NCI-H1048 (cell line): ENCODE measurements at places on chromosomes 12 and 14.

DNA sequence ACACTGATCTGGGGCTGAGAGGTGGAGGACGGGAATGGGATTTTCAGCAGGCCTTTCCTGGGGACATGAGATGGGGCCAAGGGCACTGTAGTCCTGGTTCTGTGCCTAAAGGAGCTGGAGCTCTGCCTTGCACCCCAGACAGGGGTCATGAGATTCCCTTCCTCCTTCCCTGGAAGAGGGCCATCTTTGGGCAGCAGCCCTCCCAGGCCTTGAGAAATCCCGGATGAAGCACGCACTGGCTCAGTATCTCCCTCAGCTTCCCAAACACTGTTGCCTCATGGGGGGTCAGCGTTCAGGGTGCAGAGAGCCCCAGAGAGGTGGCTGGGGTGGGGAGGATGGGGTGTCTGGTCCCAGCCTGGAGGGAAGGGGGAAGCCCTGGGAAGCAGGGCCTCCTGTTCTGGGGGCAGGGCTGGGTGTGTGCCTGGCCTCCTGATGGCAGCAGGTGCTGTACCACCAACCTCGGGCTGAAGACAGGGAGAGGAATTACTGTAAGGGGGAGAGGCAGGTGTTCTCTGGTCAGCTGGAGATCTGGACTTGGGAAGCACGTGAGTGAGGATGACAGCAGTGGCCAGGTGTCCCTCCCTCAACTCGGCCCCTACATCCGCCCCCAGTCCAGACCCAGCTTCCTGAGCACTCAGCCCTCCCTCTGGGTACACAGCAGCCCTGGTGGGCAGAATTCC, 8.4 kb upstream of the NR4A1 start:
- no peak for DNase-seq

GRCh38 chr12:98725476-98726247, 80.6 kb downstream of the APAF1 start:
- DNase-seq = no peak

DNA sequence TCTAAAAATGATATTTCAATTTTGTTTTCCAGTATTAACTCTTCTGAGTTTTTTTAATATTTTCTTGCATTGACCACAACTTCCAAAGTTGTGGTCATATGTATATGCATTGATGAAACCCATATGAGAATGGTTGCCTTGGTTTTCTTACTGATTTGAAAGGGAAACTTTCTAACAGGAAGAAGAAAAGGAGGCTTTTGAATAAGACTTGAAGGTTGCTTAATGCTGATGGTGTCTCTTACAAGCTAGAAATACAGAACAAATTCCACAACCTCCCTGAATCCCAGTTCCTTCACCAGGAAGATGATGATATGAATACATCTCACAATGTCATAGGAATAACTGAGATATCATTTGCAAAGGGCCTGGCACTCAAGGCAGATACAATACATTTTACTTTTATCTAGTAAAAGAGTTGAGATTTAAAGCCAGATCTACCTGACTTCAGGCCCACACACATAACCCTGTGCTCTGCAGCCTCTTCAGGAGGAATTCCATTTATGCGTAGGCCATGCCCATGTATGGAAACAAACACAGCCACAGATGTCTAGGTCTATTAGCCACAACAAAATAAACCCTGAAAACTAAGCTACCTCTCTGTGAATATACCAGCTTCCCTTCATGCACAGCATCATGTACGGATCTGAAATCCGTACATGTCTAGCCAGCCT, 165.4 kb upstream of the PLEKHG7 start:
- no peak for DNase-seq

GRCh38 chr12:20280515-20280914, 87.8 kb upstream of the PDE3A start:
- DNase-seq = no peak

DNA sequence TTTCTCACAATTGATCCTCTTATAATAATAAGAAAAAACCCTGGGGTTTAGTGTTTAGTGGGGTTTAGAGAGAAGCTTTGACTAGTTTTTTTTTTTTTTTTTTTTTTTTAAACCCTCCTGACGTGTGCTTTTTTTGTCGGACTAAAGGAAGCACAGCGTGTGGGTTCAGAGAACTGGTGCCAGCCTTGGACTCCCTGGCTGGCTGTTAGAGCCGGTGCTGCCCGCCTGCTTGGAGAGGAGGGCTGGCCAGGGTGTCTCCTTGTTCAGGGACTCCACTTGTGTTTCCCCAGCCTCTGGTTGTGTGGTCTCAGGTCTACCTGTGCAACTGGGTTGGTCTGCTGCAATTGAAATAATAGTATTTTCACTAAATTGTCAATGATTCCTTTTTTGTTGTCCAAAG, 54.1 kb upstream of the ASPG start:
- DNase-seq = no peak
